ENCODE measurements at places on chromosomes 1 and 21.

DNA sequence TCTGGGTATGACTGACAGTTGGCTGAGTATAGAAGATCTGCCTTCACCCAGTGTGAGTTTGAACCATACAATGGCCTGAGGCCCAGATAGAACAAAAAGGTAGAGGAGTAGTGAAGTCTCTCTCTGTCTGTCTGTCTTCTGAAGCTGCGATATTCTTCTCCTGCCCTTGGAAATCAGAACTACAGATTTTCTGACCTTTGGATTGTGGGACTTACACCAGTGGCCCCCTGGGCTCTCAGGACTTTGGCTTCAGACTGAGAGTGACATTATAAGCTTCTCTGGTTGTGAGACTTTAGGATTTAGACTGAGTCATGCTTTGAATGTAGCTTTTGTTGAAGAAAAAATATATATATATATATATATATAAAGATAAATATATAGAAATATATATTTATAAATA lies 1235.0 kb upstream of the ADGRL4 start:
- H3K36me3 ChIP-seq: no peaks in the 10 kb centered on the region
- no peaks in the 10 kb centered on the region for H3K27me3 ChIP-seq
- H3K27ac ChIP-seq: no peak overlapping the region
- no peaks in the 10 kb centered on the region for H3K4me1 ChIP-seq
- DNase-seq: no peak

GRCh38 chr1:93598396-93598795 lies 83.2 kb downstream of the BCAR3 start:
- no peak overlapping the region for H3K4me3 ChIP-seq
- no peak for DNase-seq
- H3K27ac ChIP-seq: no peak overlapping the region
- peaks cover 4% of the 10 kb centered on the region for H3K4me1 ChIP-seq
- H3K27me3 ChIP-seq: no peaks in the 10 kb centered on the region

DNA sequence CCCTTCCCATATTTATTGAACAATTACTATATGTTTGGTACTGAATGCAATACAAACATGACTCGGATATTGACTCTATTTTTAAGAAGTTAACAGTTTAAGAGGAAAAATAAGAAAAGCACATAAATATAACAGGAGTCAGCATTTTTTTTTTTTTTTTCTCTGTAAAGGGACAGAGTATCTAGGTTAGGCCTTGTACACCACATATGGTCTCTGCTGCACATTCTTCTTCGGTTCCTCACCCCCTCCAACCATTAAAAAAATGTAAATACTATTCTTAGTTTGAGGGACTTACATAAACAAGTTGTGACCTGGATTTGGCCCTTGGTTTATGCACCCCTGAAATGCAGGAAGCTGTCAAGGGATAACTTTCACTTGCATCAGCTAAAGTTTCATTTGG lies 40.4 kb downstream of the PHC2 start:
- H3K4me3 ChIP-seq: no peak overlapping the region
- peaks cover 4% of the 10 kb centered on the region for H3K27me3 ChIP-seq

DNA sequence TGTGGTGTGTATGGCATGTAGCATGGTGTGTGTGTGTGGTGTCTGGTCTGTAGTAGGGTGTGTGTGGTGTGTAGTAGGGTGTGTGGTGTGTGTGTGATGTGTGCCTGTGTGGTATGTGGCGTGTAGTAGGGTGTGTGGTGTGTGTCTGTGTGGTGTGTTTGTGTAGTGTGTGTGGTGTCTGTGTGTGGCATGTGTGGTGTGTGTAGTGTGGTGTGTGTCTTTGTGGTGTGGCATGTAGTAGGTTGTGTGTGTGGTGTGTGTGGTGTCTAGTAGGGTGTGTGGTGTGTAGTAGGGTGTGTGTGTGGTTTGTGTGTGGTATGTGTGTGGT lies 85.5 kb downstream of the SYT2 start:
- no peaks in the 10 kb centered on the region for H3K36me3 ChIP-seq
- H3K27ac ChIP-seq: no peak overlapping the region
- DNase-seq: no peak
- H3K4me3 ChIP-seq: no peak overlapping the region
- H3K4me1 ChIP-seq: peaks cover 29% of the 10 kb centered on the region
- peaks cover 2% of the 10 kb centered on the region for H3K27me3 ChIP-seq

GRCh38 chr1:963746-964525 lies 2.3 kb upstream of the PLEKHN1 start:
- no peak for DNase-seq
- peaks cover 4% of the 10 kb centered on the region for H3K27me3 ChIP-seq
- H3K27ac ChIP-seq: no peak overlapping the region
- peaks cover 6% of the 10 kb centered on the region for H3K4me1 ChIP-seq

DNA sequence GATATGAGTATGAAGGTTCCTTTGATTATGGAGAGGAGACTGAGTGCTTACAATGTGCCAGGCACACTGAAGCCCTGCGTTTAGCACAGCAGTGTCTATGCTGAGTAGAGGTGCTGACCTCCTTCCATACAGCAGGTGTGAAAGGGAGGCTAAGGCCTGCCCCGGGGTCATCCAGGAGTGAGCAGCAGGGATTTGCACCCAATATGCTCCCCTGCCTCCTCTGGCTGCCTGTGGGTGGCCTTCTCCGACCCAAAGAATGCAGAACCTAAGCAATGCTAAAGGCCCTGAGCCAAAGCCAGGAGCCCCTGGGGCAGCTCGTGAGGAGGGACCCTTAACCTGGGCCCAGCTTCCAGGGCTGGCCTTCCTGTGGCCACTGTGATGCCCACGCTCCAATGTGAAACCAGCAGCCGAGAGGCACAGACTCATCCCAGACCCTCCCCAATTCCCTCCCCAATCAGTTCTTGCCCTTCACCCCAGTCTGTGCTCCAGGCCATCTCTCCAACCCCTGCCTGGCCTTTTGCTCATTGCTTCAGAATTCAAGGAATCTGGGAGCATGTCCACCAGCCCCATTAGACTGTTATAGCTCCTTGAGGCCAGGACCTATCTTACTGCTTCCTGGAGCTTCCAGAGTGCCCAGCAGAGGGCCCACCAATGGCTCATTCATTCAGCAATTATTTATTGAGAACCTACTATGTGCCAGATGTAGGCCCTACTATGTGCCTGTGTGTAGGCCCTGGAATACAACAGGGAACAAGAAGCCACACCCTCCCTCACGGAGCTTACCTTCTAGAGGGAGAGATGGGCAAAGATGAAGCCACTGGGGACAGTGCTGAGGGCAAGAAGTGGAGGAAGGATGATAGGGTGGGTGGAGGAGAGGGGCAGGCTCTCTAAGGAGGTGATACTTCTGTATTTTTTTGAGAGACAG lies 53.3 kb downstream of the TAS1R2 start:
- H3K36me3 ChIP-seq: no peaks in the 10 kb centered on the region
- H3K4me3 ChIP-seq: no peak overlapping the region
- H3K27me3 ChIP-seq: peaks cover 13% of the 10 kb centered on the region
- H3K27ac ChIP-seq: no peak overlapping the region
- no peaks in the 10 kb centered on the region for H3K4me1 ChIP-seq

DNA sequence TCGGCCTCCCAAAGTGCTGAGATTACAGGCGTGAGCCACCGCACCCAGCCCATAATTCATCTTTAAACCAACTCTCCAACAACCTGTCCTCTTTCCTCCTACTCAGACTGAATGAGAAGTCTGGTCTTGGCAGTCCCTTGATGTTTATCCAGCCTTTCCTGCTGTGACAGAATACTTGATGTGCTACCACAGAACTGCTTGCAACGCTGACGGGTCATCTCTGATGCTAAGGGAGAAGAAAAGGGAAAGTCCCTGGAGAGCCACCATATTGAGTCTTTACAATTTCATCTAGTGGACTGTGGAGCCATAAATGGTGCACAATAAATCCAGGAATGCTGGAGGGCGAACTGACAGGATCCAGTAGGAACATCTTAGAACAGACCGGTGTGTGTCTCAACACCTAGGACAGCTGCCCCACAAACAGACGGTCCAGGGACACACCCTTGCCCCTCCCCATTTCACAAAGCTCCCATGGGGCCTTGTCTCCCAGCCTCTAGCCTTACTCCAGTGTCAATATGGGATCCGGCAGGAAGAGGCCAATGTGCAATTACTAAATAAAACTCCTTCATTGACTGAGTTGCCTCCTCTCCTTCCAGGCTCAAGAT lies 30.7 kb downstream of the JAK1 start:
- H3K27me3 ChIP-seq: no peaks in the 10 kb centered on the region
- no peak for DNase-seq
- peaks cover 15% of the 10 kb centered on the region for H3K36me3 ChIP-seq
- no peak overlapping the region for H3K4me3 ChIP-seq
- H3K4me1 ChIP-seq: peaks cover 59% of the 10 kb centered on the region

- H3K27me3 ChIP-seq: no peaks in the 10 kb centered on the region
- no peak overlapping the region for H3K4me3 ChIP-seq
- no peak overlapping the region for H3K27ac ChIP-seq
- peaks cover 6% of the 10 kb centered on the region for H3K4me1 ChIP-seq
- H3K36me3 ChIP-seq: peaks cover 9% of the 10 kb centered on the region
- no peak for DNase-seq
Observed at GRCh38 chr1:201499191-201499590, 7.7 kb downstream of the CSRP1 start.

DNA sequence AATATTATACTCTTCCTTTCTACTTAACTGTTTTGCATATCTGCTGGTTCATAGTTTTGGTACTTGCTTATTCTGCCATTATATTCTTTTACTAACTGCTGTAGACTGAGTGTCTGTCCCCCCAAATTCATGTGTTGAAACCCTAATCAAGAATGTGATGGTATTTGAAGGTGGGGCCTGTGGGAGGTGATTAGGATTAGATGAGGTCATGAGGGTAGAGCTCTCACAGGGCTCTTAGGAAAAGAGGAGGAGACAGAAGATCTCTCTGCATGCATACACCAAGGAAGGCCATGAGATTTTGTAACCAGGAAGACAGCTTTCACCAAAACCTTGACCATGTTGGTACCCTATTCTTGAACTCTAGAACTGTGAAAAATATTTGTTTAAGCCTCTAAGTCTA lies 354.1 kb upstream of the B3GALT2 start:
- H3K4me3 ChIP-seq: peak overlapping the region; percentile 86
- H3K27me3 ChIP-seq: no peaks in the 10 kb centered on the region
- DNase-seq: no peak

DNA sequence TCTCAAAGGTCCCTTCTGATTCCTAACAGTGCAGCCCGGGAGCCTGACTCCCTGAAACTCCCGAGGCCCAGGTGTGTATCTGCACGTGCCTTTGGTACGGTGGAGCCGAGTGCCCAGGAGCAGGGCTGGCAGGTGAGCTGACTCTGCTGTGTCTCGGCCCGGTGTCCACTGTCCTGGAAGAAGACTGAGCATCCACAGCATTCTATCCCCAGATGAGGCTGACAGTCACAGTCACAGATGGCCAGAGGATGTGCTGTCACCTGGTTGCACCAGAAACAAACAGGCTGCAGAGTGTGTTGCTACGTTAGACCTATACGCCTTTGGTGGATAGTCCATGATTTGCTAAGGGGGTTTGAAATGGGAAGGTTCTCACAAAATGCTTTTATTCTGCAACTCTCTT lies 9.8 kb downstream of the ETV3L start:
- no peaks in the 10 kb centered on the region for H3K36me3 ChIP-seq
- DNase-seq: no peak
- H3K27ac ChIP-seq: no peak overlapping the region
- H3K27me3 ChIP-seq: peaks cover 3% of the 10 kb centered on the region
- no peaks in the 10 kb centered on the region for H3K4me1 ChIP-seq
- H3K4me3 ChIP-seq: no peak overlapping the region

DNA sequence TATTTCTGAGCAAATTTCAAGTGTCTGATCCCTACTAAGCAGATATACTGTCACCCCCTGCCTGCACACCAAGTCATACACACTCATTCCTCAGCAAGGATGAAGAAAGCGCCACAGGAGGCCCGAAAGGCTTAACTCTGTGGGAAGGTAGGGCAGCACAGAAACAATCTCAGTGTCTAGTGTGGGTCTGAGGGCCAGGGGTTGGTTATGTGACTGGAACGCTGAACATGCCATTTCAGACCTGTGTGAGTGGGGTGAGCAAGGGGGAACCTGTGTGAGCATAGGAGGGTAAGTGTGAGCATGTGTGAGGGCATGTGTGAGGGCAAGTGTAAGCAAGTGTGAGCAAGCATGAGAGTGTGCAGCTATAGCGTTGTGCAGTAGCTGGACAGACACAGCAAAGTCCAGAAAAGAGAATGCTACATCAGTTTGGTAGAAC lies 6.2 kb downstream of the ITPKB start:
- H3K4me1 ChIP-seq: peaks cover 56% of the 10 kb centered on the region
- no peak for DNase-seq
- no peaks in the 10 kb centered on the region for H3K27me3 ChIP-seq
- peak overlapping the region; percentile 5 for H3K27ac ChIP-seq
- H3K36me3 ChIP-seq: peaks cover 31% of the 10 kb centered on the region

DNA sequence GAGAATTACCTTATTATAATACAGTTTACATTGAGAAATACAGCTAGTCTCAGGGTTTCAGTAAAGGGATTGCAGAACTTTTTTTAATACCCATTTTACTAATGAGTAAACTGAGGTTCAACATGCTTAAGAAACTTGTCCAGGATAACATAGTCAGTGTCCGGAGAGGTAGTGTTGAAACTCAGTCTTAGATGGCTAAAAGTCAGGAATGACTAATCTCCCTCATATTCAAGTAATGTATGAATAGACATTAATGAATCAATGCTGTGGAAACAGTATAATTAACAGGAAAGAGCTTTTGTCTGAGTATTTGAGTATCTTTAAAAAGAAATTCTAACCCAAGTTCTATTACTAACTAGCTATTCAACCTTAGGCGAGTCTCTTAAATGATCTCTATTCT lies 397.6 kb downstream of the PLA2G4A start:
- no peak overlapping the region for H3K27ac ChIP-seq
- no peaks in the 10 kb centered on the region for H3K36me3 ChIP-seq

All from memory B cell (primary cell).